ENCODE measurements at places on chromosomes 2 and 18.

GRCh38 chr2:157420771-157421323 lies 23.0 kb downstream of the CYTIP start:
- DNase-seq, result no peak

GRCh38 chr2:190961918-190962487 lies 52.0 kb downstream of the STAT1 start:
- DNase-seq, result no peak

DNA sequence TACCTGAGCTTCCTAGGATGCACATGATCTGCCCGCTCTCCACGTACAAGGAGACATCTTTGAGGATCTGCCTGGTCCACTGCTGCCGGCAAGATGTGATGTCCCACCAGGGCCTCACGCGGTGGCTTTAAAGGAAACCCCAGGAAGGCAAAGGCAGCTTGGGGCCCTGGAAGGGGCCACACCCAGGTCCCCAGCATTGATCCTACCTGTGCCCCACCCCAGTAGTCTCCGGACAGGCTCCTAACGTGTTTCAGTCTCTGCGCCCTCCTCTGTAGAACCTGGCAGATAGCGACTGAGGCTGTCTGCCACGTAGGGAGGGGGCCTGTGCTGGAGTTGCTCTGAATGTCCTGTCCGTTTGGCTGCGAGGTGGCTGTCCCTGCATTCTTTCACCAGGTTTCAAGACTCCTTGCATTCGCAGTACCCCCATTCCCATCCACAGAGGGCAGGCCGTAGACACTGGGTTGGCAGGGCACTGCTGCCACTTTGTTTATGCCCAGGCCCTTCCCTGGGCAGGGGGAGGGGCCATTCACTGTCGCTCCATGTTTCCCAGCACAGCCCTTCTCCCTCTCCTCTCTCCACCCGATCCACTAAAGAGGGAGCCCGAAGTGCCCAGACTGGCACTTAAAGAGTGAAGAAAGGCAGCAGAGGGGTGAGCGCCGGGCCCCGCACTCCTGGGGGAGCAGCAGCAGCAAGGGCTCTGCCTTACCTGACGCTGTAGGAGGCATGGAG lies 644 bp downstream of the ABCG5 start:
- DNase-seq, result no peak

- no peak for DNase-seq
Measured at GRCh38 chr2:109285244-109285651, 156.2 kb downstream of the SH3RF3 start.

GRCh38 chr18:11176481-11176881 lies 27.1 kb upstream of the PIEZO2 start:
- DNase-seq, result no peak

DNA sequence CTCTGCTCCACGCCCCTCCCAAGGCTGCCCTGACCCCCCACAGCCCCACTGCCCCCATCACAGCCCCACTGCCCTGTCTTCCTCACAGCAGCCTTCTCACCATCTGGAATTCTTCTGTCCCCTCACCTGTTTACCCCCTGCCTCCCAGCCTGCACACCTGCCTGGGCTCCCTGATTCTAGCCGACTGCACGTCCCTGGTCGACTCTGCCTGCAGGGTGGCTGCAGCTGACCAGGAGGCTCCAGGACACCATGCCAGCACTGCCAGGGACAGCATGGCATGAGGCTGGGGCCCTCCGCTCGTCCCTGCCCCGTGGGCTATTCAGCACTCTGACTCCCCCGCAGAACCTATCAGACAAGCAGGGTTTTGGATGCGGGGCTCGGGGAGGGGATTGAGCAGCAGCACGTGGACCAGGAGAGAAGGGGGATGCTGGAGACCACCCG lies 254.1 kb downstream of the HDAC4 start:
- DNase-seq, result peak; percentile 6

DNA sequence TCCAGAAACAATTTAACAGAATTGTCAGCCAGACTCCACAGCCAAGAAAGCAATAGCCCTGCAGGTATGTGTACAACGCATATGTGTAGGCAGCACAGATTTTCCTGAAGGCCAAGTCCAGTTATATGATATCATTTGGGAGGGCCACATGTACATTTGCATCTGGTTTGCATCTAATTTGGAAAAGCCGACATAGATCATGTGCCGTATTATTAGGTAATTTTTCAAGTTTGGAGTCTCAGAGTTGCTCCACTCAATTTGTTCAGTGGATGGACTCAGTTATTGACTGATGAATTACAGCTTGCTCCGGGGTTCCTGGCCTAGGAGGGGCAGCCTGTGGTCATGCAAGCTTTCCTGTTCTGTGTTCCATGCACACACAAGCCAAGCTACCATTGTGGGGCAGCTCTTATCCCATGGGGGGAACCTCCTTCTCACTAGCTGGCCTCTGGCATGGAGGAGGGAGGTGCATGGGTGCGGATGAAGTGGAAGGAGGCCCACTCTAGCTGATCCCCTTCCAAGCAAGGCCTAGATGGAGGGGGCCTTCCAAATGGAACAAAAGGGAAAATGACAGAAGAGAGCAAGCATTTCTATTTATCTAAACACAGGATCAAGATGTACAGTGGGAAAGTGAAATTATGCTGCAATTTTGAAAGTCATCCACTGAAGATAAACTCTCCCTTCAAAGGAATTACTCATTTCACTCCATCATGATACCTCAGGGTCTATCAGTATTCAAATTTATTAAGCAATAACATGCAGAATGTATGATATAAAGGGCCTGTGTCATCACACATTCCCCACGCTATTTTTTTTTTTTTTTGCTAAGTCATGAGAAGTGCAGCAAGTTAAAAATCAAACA lies 202.6 kb upstream of the SMAD2 start:
- DNase-seq, result no peak

- no peak for DNase-seq
Measured at GRCh38 chr2:68356599-68357239, 8.4 kb upstream of the PLEK start.

- peak; percentile 29 for DNase-seq
Measured at GRCh38 chr2:221423210-221423804, 148.8 kb downstream of the EPHA4 start.

GRCh38 chr18:1652018-1652417 lies 747.3 kb downstream of the ADCYAP1 start:
- no peak for DNase-seq

GRCh38 chr2:109387778-109388469 lies 225.8 kb downstream of the SEPTIN10 start:
- DNase-seq, result no peak

DNA sequence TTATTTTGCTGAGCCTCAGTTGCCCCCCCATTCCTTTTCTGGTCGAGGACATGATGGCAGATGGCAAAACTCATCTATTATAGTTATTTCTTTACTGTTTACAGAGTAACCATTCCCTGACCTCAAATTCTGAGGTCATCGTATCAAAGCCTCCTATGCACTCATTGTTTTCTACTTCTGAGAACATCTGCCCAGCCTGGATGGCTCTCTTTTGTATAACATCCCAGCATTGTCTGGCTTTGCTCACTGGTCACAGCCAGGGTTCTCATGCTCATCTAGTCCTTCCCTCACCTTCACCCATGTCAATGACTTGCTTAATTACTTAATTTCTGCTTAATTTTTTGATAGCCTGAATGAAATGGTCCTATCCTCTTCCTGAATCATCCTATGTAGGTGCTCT lies 472.1 kb downstream of the PARD3B start:
- DNase-seq, result no peak

- DNase-seq, result no peak
Measured at GRCh38 chr2:64543008-64543697, 19.0 kb downstream of the AFTPH start.

- DNase-seq, result no peak
Measured at GRCh38 chr2:7665880-7666279, 748.7 kb downstream of the RNF144A start.

DNA sequence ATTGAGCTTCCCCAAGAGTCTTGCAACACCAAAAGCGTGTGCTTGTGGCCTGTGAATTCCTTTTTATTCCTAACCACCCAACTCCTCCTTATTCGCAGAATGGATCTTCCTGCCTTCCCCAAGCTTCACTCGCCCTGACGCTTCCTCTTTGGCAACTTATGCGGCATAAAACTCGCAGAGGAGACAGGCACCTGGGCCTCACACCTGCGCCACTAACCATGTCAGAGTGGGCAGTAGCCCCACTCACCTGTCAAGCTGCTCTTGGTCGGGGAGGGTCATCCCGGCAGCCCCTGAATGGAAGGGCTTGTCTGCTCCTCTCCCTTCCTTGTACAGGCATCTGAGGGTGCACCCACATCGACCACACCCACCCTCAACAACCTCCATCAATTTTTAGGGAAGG lies 106.9 kb upstream of the GPC1 start:
- DNase-seq, result no peak

- no peak for DNase-seq
Measured at GRCh38 chr2:62319070-62319469, 123.2 kb downstream of the B3GNT2 start.

DNA sequence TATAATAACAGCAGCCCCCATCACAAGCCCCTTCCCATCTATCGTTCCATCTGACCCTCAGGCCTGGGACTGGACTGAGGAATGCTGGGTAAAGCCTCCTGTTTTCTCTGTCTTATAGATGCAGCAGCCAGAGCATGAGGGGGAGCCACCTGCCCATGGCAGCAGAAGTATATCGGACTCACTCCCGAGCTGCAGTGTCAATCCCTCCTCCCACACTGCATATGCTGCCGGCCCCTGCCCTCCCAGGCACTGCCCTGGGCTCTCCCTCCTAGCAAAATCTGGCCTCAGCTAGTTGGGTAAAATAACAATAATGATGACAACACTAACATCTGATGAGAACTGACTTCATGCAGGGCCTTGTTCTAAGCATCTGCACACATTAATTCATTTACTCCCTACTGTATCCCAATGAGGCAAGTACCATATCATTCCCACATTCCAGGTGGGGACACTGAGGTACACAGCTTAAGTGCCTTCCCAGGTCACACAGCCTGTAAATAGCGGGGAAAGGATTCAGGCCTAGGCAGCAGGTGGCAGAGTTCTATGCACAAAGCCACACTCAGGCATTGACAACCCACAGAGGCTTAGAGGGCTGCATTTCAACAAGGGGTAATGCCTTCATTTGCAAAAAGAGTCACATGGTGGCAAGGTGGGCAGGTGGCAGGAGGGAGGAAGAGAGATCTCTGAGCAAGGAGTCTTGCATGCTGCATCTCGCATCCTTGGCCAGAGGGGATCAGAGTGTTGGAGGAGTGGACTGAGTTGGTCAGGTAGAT lies 190.0 kb downstream of the ZBTB7C start:
- no peak for DNase-seq

DNA sequence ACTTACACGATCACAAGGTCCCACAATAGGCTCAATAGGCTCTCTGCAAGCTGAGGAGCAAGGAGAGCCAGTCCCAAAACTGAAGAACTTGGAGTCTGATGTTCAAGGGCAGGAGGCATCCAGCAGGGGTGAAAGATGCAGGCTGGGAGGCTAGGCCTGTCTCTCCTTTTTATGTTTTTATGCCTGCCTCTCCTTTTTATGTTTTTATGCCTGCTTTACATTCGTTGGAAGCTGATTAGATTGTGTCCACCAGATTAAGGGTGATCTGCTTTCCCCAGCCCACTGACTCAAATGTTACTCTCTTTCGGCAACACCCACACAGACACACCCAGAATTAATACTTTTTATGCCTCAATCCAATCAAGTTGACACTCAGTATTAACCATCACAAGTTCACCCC lies 9.9 kb upstream of the GYPC start:
- no peak for DNase-seq

DNA sequence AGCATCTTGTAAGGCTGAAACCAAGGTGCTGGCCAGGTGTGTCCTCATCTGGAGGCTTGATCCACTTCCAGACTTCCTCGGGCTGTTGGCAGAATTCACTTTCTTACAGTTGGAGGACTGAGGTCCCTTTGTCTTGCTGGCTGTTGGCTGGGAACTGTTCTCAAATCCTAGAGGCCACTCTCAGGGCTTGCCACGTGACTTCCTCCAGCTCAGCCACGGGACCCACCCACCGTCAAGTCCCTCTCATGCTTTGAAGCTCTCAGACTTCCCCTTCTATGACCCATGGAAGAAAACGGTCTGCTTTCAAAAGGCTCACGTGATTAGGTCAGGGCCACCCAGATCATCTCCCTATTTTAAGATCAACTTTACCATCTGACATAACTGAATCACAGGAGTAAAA lies 77.1 kb downstream of the SMAD4 start:
- DNase-seq, result no peak

- DNase-seq, result no peak
Measured at GRCh38 chr18:37586656-37587225, 21.1 kb upstream of the CELF4 start.

DNA sequence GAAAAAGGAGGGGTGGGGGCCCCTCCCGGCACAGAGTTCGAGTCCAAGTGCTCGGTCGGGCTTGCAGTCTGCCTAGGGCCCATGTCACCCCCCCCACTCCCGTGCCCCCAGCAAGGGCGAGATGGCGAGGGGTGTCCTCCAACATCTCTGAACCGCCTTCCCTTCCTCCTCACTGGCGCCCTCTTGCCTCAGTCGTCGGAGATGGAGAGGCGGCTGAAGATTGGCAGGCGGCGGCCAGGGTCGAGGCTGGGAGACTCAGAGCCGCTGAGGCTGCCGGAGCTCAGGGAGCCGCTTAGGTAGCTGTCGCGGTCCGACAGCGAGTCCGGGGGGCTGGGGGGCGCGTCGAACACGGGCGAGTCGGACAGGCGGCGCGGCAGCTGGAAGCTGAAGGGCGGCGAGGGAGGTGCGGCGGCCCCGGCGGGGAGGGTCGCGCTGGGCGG lies 2.3 kb downstream of the ZFP36L2 start:
- DNase-seq, result peak; percentile 73

DNA sequence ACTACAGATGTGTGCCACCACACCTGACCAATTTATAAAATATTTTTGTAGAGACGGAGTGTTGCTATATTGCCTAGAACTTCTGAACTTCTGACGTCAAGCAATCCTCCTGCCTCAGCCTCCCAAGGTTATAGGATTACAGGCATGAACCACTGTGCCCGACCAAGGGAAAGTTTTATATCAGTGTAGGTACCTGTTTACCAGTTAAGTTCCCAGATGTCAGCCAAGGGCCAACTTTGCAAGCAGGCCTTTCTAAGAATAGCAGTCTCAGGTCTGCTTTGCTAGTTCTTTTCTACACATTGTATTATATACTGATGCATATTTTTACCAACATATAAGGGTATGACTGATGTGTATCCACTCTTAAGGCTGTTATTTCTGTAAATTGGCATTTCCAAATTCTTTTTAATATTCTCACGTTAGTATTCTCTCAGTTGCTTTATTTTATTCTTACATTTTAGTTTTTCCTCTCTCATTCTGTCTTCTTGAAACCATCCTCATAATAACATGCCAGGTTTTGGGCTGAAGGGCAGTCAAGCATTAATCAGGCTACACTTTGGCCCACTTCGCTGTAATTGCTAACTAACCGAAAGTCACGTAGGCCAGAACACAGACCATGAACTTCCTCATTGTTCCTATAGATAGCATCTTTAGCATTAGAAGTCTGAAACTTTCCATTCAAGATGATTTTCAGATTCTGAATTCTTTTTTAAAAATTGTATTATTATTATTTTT lies 25.0 kb upstream of the CXXC1 start:
- no peak for DNase-seq

DNA sequence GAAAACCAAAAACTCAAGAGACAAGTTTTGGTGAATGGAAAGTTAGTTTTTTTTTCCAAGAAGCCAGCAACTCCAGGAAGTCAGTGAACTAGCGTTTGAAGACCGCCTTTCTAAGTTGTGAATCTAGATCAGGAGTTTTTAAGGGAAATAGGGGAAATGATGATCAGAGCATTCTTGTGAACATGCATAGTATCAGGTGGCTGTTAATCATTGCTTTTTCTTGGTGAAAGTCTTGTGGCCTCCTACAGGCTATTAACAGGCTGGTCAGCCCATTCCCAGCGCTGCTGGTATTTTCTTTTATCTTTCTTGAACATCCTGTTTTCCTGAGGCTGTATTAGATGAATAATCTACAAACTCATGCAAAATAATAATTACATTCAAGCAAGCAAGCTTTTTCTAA lies 155.8 kb downstream of the PTPRM start:
- DNase-seq, result no peak

GRCh38 chr2:168912901-168913369 lies 11.8 kb downstream of the G6PC2 start:
- peak; percentile 22 for DNase-seq
